ENCODE measurements at places on chromosomes 7 and 10.

DNA sequence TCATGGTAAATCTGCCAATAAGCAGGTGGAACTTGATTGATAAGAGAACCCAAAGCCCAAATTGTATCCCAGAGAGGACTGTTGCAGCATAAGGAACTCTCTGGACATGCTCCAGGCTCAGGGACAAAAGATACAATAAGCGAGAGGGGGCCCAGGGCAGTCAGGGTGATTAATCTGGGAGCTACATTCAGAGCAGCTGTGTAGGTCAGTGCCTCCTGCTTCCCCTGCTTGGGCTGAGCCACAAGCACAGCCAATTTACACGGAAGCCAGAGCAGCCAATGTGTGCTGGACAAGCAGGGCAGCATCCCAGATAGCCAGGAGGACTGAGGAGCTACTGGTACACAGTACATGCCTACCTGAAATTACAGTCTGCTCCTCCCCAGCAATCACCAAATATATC is 24.2 kb downstream of the MYPN start:
- DNase-seq: no peak

DNA sequence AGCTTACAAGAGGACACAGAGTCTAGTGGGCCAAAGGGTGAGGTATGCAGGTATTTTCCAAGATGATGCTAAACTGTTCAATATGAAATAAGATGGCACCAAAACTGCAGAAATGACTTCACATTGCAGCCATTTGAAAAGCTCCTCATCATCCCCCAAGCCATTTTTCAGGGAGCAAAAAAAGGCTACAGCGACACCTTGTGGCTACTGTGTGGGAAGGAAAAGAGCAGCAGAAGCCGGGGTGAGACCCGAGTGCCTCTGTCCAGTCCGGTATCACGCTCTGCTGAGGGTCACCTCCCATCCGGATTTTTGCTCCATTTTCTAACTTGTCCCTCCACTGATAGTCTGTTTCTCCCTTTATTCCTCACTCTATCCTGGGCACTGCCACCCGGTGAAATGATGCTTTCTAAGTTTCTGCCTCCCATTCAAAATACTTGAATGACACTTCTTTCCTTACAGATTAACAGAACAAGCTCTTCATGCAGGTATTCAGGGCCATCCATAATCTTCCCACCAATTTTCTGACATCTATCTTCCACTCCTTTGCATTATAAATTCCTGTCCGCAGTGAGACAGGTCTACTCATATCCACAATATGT is 220.2 kb downstream of the DGKI start:
- peak; percentile 49 for DNase-seq

- no peak for DNase-seq
Observed at GRCh38 chr7:67711706-67712105, 715.1 kb downstream of the TYW1 start.

- peak; percentile 82 for DNase-seq
Observed at GRCh38 chr7:105046414-105046813, 32.4 kb downstream of the KMT2E start.

DNA sequence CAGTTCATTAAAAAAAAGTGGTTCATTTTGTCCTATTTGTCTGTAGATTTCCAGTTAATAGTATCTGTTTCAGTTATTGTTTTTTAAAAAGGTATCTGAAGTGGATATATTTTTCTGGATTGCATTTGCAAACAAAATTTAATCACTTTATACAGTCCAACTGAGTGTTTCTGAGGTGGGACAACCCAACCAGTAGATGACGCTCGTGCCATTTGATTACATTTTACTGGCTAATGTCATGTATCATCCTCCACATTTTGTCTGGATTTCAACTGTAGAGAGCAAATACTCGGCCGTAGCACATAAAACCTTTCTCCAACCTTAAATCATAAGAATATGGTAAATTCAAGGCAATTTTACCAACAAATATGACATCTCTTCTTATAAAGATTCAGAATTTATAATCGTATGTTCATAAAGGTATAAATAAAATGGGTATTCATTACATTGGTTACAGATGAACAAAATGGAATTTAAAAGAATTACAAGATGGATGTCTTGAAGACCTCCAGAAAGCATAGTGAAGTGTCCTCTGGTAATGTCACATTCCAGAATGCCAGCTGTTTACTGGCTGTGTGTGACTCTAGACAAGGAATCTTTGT is 789.0 kb downstream of the PHTF2 start:
- no peak for DNase-seq

DNA sequence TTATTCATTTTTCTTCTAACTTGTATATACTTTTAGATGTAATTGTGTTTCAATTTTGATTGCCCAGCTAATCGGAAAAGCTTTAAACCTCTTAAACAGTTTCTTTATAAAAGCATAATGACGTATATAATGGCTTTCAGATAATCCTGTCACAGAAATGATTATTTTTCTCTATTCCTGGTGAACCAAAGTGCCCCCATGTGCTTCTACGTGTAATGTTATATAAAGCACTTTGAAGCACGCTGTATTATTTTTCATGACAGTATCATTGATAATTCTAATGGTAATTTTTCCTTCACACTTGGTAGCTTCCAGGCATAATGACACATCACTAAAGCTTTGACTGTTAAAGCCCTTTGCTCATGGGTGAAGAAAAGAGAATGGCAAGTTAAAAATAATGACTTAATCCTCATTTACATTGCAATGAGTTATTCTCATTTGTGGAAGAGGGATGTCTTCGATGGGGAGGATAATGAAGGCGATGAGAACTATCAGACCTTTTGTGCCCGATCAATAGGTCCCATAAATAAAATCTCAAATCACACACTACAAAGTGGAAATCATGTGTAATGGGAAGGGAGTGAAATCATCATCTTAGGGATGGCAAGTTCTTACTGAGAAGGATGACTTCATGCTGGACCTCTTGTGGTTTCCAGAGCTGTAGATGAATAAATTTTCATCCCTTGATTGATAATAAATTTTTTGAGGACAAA is 460.1 kb downstream of the DPP6 start:
- DNase-seq: no peak

- peak; percentile 40 for DNase-seq
Observed at GRCh38 chr7:92767437-92767836, 68.9 kb downstream of the CDK6 start.

DNA sequence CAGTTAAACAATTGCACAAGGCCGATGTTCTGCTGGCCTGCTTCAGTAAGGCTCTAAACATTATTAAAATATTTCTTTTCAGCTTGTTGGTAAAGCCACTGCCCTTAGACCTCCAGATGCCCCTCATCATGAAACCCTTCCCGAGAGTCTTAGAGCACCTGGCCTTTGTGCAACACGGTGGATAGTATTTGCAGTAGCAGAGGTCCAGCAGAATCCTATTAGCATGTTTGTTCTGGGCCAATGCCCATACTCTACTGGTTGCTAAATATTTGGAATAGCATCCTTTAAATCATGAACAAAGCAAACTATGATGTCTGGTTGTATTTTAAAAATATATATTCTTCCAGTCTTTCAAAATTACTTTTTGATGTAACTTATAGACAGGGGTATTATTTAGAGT is 584.6 kb downstream of the CNTNAP2 start:
- no peak for DNase-seq
